Activated CD4-positive, alpha-beta T cell treated with anti-CD3 and anti-CD28 coated beads, Interleukin-2, amount 50 U/mL, for 48 hours (primary cell): ENCODE measurements at places on chromosomes 7 and 10.

- no peak for DNase-seq
These were observed 73.3 kb upstream of the AGK start for GRCh38 chr7:141477865-141478264.

GRCh38 chr7:82078807-82079206 lies 309.0 kb upstream of the HGF start:
- no peak for DNase-seq

DNA sequence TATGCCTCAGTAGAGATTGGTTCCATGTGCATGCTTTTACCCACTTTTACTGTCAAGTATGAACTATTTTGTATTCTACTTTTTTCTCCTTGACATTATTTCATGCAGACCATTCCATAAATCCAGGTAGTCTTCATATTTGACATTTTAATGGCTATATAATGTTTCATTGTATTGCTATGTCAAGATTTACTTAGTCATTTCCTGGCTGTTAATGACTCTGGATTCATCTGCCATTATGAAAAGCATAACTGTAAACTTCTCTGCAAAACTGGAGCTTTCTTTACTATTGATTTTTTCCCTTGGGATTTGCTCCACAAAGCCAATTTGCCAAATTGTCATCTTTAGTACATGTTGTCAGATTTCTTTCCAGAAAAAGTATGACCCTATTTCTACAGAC lies 6.8 kb upstream of the MSRB2 start:
- DNase-seq = no peak

DNA sequence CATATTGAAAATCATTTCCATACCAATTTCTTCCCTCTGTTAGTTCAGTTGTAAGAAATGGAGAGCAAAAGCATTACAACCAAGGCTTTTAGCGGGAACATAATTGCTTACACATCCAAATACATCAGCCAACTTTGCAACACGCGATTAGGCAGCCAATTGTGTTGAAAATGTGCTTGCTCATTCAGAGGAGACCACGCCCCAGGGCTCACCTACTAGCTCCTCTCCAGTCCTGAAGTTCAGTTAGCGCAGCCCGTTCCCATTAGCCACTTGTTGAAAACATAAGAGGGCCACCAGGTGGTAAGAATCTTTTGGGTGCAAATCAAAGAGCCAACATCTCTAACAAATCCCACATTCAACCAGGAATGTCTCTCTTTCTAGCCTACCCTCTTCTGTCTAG lies 213.2 kb upstream of the MDFIC start:
- DNase-seq = no peak

- DNase-seq = no peak
These were observed 168.6 kb downstream of the MLLT10 start for GRCh38 chr10:21702633-21703111.

- no peak for DNase-seq
These were observed 322.3 kb upstream of the PODXL start for GRCh38 chr7:131878777-131879176.

DNA sequence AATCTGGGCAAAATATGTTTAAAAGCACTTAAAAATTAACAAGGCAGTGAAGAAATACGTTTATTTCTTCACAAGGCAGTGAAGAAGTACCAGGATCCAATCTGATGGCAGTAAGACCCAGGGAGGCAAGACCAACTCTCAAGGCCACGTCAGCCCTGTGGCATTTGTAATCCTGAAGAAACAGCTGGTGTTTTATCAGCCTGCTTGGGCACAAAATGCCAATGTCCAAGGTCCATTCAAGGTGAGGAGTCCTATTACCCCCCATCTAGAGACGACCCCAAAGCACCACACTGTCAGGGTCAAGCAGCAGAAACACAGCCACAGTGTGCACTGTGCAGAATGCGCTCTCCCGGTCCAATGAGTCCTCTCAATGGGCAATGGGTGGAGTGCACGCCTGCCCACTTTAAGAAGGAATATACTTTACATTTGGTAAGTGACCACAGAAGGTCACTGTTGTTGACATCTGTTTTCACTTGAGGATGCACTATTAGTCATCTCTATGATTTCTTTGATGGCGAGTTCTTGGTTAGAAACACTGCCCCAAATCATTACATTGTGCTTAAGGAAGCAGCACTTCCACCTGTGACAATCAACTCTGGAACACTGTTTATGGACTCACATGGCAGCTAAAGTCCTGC lies 12.8 kb downstream of the CPXM2 start:
- no peak for DNase-seq

GRCh38 chr10:311901-312665 lies 176.8 kb downstream of the ZMYND11 start:
- no peak for DNase-seq

- no peak for DNase-seq
These were observed 35.2 kb downstream of the USP6NL start for GRCh38 chr10:11576092-11576809.

DNA sequence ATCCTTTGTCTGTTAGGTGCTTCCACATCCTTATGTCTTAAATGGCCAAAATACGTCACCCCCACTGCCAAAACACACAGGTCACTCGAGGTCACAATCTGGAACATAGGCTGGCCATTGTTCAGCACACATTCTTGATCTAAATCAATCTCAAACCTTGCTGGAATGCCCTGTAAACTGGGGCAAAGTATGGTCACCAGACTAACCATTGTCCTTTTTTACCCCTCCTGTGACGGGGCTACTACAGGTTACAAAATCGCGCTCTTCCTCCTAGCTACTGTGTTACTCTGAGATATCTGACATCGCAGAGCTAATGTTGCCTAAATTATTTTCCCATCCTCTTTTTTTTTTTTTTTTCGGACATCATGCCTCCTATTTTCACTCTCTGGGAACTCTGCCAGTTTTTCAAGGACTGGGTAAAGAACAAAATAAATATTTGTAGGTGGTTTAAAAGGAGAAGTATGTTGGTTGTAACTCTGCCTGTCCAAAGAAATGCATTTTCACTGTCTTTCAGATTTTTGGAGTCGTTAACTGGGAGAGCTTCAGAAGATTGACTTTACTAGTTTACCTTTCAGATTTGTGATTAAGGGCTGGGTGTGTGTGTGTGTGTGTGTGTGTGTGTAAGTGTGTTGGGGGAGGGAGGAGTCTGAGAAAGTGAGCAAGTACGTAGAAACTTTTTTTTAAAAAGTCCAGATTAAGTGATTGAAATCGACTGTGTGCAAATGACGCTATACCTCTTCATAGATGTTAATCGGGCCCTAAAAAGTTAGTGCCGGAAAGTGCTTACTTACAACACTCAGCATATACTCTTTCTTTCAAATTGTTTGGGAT lies 942 bp upstream of the KIAA1217 start:
- DNase-seq = no peak

DNA sequence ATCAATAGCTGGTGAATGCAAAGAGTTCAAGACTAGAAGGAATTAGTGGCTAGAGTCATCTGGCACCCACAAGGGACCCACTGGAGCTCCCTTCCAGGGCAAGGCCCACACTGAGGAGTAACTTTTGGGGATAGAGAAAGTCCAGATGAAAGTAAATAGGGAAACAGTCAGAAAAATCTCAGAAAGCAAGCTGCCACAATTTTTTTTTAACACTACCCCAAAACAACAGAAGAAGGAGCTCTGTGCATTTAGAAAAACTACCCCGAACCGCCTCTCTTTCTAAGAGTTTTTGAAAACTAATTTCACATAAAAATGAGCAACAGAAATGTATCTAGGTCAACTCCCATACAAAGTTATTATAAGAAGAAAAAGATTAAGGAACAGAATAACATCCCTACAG lies 42.2 kb downstream of the AOAH start:
- DNase-seq = no peak

GRCh38 chr10:86439544-86439943 lies 72.9 kb upstream of the GRID1 start:
- no peak for DNase-seq
